ENCODE measurements at places on chromosomes 2 and 18.
A peak's percentile ranks its signal among the peaks of the same experiment; 100 is the strongest.

- no peak for DNase-seq
Measured at GRCh38 chr2:42906557-42907411, 114.4 kb upstream of the HAAO start.

DNA sequence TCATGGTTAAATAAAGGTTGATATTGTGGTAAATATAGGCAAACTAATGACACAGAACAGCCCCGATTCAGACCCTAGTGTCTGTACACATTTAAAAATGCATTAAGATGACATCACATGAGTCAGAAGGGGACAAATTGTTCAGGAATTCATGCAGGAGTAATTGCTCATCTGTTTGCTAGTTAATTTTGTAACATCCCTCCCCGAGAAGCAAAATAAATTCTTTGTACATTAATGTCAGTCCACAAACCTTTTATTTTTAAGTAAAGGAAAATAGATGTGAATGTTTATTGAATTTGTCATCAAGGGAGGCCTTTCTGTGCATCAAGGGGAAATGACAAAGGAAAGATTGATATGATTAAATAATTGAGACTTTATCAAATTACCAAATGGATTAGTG lies 69.9 kb downstream of the SH3BP4 start:
- no peak for DNase-seq

DNA sequence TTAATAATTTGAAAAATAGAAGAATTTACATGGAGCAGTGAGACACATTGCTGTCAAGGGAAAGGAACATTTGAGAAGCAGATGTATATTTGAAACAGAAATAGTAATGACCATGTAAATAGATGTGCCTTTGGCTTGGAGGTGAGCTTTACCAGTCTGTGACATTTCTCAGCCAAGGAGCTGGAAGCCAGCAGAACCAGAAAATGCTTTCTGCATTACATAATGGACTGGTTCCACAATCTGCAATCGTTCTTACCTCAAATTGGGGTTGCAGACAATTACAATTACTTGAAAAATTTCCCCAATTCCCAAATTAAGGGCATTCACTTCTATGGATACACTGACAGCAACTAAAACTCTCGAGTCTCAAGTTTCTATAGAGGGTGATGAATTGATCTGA lies 59.7 kb downstream of the HNMT start:
- no peak for DNase-seq

DNA sequence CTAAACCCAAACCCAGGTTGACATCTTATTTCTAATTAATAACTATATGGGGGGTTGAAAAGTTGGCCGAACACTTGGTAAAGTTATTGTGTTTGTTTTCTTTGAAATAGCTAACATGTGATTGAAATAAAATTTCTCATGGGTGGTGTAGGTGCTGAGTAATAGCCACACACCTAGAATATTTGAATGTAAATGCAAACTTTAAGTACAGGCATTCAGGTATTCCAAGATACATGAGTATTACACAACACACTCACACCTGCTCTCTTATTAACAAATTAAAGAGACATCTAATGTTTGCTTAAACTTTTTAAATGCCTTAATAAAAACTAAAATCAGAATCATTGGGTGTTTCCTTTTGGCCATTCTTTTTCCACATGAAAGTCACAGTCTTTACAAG lies 165.5 kb downstream of the EHBP1 start:
- no peak for DNase-seq

GRCh38 chr2:47174733-47175361 lies 19.7 kb upstream of the STPG4 start:
- DNase-seq = no peak

GRCh38 chr2:240917009-240917683 lies 11.0 kb downstream of the CROCC2 start:
- no peak for DNase-seq

DNA sequence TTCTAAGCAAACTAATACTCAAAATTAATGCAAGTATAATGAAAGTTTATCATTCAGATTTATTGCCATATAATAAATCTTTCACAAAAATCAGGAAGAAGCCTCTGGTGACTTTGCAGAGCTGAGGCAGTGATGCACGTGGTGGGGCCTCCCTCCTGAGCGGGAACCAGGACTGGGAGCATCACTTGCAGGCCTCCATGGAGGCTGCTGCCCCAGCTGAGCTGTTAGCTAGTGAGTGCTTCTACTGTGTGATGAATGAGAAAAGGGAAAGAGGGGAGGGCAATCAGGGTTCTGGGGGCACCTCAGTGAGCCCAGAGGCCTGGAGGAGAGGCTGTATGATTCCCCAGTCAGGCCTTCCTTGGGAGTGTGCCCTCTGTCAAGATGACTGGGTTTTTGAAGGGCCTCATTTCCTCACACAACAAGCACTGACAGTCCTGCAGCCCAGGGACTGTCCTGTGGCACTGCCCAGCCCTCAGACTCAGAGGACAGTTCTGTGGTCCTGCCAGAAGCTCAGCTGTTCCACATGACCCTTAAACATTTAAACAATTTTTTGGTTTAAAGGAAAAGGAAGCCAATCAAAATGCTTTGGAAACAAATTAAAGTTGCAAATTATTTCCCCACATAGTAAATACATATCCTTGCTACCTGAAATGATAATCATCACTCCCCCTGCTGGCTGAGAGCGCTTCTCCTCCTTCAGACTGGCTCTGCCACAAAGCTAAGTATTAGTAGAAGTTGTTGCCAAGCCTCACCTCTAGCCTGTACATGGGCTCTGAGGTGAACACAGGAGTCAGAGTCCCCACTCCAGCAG lies 90.9 kb upstream of the SMAD7 start:
- peak; percentile 23 for DNase-seq

- no peak for DNase-seq
Measured at GRCh38 chr2:101754618-101755017, 57.1 kb downstream of the MAP4K4 start.

- DNase-seq = no peak
Measured at GRCh38 chr18:10892786-10893185, 256.6 kb downstream of the PIEZO2 start.

- no peak for DNase-seq
Measured at GRCh38 chr18:66013969-66014368, 263.2 kb downstream of the CDH7 start.

DNA sequence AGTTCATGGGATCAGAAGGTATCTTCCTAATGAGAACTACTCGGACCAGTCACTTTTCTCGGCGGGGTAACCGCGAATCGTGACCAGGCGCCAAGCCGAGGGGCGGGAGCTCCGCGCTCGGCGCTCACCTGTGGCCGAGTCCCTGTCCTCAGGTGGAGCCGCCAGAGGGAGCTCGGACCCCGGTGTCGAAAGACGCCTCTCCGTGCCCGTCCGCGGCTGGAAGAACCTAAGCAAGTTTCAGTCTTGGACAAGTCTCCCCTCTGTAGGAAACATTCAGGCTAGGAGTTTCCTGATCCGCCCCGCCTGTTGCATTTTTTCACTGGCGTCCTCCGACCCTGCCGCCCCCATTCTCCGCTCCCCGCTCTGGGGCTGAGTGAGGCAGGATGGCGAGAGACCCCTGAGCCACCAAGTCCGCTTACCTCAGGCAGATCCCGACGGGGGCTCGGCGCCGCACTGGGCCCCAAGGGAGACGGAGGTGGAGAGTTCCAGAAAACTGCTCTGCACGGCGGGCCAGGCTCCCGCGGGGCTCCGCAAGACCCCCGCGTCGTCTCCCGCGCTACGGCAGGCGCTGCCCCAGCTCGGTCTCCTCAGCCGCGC lies 480 bp downstream of the DSEL start:
- peak; percentile 42 for DNase-seq
